ENCODE measurements at places on chromosomes 13 and 19.

GRCh38 chr19:35048911-35049411, 7.4 kb downstream of the HPN start:
- DNase-seq: no peak

DNA sequence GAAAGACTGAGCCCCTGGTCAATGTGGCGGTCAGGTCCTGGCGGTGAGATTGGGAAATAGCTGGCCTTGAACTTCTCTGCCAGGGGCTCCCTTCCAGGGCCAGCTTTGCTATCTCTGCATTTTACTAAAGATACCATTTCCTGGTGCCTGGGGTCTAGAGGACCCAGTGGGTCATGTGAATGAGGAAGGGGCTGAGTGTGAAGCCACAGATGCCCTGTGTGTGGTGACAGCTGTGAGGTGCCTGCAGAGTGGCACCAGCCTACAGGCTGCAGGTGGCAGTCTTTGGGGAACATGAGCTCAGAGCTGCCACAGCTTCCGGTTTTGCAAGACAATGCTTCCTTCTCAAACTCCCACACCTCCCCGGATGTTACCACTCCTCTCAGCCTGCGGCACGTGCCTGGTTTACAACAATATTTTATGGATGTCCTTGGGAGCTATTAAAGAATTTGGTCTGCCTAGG, 5.2 kb upstream of the MLNR start:
- peak; percentile 81 for DNase-seq

DNA sequence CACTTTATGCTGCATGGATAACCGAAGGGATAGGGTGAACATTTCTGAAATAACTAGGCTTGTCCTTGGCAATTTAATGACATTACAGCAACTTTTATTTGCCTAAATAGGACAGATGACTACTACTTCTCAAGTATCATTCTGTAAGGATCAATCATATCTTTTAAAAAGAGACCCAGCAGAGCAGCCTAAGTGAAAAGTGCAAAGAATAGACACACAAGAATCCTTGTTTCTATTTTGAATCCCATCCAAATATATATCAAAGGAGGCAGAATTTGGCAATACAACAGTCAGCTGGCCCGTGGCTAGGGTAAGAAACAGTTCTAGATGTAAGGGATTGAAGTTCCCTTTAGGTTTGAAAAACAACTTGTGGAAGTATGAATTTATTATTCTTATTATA, 6.9 kb downstream of the THSD1 start:
- no peak for DNase-seq

- DNase-seq: no peak
Observed at GRCh38 chr19:51024924-51025323, 1.5 kb downstream of the KLK11 start.

GRCh38 chr13:113548778-113549621, 35.6 kb upstream of the TFDP1 start:
- DNase-seq: no peak

- DNase-seq: no peak
Observed at GRCh38 chr13:33380487-33381079, 95.0 kb upstream of the STARD13 start.

GRCh38 chr13:33016414-33017322, at the start of gene KL:
Gene KL (plus strand): TSS chr13:33016423. CDS start chr13:33016441, 18 bp downstream.
- peak; percentile 33 for DNase-seq

DNA sequence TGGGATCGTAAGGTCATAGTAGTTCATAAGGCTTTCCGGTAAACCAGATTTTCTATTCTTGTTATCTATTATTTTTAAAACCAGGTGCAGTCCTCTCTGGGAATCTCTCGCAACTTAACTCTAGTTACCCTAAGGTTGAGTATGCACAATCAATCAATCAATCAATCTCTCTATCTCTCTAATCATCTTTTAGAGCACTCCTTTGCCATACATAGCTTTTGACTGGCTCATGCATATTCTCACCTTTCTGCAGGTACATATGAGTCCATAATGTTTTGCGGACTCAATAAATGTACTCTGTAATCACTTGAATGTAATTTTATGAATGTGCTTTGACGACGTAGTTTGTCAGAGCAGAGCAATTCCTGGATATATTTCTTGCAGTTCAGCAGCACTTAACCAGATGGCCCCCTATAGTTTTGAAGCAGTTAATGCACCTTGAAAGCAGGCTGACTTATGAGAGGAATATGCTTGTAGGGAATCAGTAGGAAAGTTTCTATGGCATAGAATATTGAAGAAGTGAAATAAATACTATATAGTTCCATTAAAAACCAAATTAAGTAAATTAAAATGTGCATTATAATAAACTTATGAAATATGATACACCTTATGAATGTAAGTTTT, 524.7 kb downstream of the GPC5 start:
- DNase-seq: no peak
